CD4-positive, alpha-beta T cell treated with Interleukin-1 beta for 1 hour (primary cell): ENCODE measurements at places on chromosomes 3 and 15.

- DNase-seq, result no peak
Observed at GRCh38 chr3:140706360-140706759, 28.5 kb downstream of the TRIM42 start.

DNA sequence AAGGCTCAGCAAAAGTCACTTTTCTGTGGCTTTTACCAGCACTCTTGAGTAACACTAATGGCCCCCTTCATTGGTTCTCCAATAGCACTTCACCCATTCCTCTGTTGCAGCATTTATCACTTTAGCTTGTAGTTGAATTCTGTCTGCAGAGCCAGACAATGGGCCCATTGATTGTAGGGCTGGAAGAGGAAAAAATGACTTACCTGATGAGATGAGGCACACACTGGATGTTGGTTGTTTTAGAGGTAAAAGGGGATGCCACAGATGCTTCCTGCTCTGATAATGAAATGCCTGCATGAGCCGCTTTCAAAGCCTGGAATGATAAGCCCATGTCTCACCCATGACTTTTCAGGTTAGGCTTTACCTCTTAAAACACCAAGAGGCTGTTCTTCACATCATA, 64.3 kb downstream of the PLAAT1 start:
- DNase-seq, result no peak

GRCh38 chr3:150770681-150771080, 7.7 kb upstream of the SIAH2 start:
- no peak for DNase-seq

DNA sequence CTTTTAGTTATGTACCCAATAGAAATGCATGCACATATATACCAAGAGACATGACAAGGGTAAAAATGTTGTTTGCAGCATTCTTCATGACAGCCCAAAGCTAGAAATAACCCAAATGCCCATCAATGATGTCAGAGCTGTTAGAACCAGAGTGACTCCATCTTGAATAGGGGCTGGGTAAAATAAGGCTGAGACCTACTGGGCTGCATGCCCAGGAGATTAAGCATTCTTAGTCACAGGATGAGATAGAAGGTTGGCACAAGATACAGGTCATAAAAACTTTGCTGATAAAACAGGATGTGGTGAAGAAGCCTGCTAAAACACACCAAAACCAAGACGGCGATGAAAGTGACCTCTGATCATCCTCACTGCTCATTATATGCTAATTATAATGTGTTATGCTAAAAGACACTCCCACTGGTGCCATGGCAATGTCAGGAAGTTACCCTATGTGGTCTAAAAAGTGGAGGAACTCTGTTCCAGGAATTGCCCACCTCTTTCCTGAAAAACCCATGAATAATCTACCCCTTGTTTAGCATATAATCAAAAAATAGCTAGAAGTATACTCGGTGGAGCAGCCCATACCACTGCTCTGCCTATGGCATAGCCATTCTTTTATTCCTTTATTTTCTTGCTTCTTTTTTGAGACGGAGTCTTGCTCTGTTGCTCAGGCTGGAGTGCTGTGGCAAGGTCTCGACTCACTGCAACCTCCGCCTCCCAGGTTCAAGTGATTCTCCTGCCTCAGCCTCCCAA, 32.9 kb downstream of the ZBTB11 start:
- DNase-seq, result peak; percentile 17

DNA sequence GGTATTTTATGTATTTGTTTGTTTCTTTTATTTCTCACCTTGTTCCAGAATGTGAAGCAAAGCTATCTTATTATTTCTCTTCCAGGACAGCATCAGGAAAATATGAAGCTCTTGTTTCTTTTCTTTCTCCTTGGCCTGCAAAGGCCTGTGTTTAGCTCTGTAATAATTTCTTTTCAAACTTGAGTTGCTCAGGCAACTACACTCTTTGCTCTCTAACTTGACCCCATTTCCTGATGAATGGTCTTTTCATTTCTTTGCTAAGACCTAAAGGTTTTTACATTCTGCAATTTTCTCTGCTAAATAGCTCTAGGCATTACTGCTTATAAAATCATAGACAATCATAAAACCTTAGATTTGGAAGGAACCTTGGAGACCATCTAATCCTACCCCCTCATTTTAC, 26.2 kb upstream of the ZNF770 start:
- DNase-seq, result no peak

- peak; percentile 15 for DNase-seq
Observed at GRCh38 chr3:16810593-16811367, 74.0 kb upstream of the PLCL2 start.

DNA sequence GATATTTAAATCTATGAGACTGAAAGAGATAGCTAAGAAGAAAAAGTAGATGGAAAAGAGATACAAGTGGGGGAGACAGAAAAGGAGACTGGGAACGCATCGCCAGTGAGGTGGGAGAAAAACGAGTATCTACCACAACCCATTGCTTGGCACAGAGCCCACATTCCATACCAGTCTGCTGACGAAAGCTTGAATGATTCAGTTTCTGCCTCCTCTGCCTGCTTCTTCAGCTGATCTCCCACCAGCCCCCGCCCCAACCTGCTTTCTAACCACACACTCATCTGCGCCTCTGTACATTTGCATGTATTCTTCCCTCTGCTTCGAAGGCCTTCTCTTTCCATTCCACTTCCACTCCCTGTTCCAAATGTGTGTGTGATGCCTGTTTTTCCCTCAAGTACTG, 188.1 kb downstream of the USP13 start:
- no peak for DNase-seq

GRCh38 chr3:17846466-17846865, 104.0 kb upstream of the TBC1D5 start:
- DNase-seq, result no peak

DNA sequence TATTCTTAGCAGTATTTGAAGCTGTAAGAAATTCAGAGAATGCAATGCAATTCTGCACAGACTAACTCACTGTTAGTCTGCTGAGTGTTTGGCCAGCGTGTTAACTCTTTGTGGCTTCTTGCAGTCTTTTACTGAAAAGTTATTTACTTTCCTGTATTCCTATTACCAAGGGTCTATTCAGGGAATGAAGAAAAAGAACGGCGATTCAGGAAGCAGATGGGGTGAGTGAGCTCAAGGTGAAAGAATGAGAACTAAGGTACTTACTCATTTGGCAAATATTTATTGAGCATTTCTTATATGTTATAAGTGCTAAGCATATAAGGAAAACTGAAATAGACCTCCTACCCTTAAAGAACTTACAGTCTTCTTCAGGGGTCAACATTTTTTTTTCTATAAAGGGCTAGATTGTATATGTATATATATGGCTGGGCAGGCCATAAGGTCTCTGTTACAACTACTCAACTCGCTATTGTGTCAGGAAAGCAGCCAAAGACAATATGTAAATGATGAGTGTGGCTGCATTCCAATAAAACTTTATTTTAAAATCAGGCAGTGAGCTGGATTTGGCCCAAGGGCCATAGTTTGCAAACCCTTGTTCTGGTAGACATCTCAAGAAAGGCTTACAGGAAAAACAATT, 271.9 kb upstream of the GADL1 start:
- DNase-seq, result no peak

DNA sequence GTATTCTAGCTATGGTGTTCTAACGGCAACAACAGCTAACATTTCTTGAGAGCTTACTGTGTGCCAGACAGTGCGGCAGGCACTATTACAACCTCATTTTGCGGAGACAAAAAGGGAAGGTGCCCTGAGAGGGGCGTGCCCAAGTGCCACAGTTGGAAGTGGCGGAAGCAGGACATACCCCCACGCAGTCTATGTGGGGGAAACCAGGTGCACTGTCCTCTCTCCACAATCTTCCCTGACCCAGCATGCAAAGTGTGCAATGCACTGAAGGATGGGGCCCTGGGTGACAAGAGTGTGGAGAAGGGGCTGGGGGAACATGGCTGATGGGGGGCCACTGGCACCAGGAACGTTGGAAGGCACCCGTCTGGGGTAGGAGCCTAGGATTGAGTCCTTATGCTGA, 8.6 kb downstream of the ANP32A start:
- DNase-seq, result no peak

- no peak for DNase-seq
Observed at GRCh38 chr15:64856429-64857145, 14.9 kb downstream of the PLEKHO2 start.

GRCh38 chr15:42194513-42194912, 13.6 kb downstream of the VPS39 start:
- DNase-seq, result peak; percentile 4

DNA sequence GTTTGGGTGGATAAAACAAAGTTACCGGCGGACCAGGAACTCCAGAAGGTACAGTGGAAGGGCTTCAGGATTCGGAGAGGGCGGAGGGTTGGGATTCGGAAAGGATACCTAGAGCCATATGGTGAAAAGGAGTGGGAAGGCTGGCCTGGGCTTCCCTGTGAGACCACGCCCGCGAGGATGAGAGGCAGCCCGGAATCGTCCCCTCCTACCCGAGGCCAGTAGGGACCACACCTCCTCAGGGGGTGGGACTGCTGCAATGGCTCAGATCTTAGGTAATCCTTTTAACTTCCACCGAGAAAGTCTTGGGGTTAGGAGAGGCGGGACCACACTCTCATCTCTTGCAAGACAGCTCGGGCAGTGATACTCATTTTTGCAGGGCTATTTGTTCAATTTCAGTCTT, 511.3 kb downstream of the OCA2 start:
- no peak for DNase-seq

DNA sequence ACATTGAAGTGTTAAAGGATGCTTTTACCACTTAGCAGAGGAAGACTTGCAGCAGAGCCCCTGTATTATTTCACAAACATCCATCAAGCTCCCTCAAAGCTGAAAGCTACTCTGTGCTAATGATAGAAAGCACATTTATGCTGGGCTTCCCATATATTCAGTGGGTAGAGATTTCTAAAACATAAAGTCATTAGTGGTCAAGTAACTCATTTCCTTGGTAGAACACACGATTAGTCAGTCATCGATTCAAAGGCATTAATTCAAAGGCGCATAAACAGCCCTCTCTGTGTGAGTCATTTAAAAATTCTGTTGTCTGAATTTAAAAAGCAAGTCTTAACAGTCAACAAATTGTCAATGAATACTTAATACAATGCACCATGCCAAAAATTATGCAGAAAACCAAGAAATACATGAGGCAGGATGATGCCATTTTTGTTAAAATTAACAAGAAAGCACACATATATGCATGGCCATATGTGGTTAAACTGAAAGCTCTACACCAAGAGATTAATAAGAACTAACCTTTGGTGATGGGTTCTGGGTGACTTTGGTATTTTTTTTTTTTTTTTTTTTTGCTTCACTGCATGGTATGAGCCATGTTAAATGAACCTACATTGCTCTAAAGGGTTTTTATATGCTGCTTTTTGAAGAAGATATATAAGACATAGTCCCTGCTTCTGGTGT, 61.7 kb downstream of the LDHAL6B start:
- no peak for DNase-seq

DNA sequence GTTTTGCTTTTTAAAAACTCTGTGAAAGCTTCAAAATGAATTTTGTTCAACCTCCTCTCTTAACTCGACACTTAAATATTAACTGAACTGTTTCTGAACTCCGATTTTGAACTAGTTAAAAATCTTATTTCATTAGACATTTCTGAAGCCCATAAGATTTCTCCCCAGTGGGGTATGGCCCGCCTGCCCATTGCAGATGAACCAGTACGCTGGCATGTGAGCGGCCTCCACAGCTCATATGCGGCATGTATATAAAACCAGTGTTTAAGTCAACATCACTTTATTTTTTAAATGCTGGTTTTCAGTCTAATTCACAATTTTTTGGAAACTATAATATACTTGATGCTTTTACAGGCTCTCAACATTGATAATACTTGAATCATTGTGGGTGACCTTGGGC, 50.2 kb downstream of the CPN2 start:
- no peak for DNase-seq

DNA sequence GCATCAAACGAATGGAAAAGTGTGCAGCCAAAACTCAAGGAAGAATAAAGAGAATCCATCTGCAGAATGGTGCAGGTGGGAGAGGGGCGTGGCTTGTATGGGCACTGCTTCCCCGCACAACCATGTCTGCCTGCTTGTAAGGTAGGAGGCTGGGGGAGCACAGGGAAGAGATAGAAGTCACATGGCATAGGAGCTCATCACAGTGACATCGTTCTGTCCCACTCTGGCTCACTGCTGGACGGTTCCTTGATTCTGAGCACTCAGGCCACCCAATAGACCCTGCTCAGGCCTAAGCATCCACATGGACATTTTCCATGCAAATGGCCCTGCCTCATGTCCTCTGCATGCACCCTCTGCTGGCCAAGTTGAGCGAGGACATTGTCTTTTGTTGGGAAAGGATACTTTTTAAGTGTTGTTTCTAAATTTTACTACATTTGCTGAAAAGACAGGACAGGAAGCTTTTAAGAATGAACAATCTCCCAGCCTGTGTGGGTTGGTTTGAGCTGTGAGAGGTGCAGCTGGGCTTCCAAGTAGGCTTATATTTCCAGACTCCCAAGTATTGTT, 3.1 kb downstream of the MYLK start:
- DNase-seq, result no peak
